ENCODE measurements at places on chromosomes 12 and 14.

- peak; percentile 91 for DNase-seq
Measured at GRCh38 chr12:115227137-115227615, 543.2 kb upstream of the TBX3 start.

- DNase-seq, result no peak
Measured at GRCh38 chr12:129184127-129184928, 331.1 kb downstream of the GLT1D1 start.

DNA sequence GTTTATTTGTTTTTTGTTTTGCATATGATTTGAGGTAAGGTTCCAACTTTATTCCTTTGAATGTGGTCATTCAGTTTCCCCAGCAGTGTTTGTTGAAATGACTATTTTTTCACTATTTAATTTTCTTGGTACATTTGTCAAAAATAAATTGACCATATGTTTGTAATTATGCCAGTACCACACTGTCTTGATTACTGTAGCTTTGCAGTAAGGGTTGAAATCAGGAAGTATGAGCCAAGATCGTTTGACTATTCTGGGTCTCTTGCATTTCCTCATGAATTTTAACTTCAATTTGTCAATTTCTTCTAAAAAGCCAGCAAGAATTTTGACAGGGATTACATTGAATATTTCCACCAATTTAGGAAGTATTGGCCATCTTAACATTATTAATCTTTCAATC is 199.3 kb upstream of the PPFIA2 start:
- DNase-seq, result no peak

- no peak for DNase-seq
Measured at GRCh38 chr14:94555991-94556390, 5.3 kb upstream of the SERPINA4 start.

GRCh38 chr12:12915656-12916055 is 24.3 kb downstream of the GPRC5A start:
- DNase-seq, result no peak

GRCh38 chr14:90132821-90133570 is 71.2 kb downstream of the KCNK13 start:
- no peak for DNase-seq

DNA sequence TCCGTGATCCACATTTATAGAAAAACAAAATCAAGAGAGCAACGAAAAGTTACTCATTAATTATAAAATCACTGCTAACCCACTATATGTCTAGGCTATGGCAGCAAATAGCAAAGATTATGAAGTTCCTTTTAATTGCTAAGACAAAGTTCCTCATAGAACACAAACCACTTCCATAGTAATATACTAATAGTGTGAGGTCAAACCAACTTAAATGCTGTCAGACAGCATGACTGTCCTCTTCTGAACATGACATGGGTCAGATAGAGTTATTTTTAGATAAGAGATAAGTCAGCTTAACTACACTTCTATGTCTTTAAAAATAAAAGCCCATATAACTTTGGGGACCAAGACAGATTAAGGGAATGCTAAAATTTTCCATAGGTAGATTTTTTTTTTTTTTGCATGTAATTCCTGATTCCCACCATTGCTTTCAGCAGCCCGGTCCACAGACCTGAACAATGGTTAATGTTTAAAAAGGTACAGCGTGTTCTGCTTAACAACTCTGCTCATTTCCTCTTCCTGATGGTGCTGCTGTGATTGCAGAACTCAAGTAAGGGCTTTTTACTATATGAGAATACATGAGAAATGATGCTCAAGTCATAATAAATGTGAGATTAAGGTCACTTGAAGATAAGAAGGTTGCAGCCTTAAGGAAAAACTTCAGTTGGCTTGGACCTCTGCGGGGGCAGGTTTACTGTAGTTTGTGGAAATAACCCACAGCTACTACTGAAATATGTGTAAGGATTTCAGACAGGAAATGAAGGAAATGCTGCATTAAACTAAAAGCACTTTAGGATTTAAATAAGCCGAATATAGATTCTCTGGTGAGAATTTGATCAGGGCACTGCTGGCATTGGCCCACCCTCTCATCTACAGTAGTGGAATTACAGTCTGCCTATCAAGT is 37.7 kb upstream of the DUSP6 start:
- peak; percentile 8 for DNase-seq

DNA sequence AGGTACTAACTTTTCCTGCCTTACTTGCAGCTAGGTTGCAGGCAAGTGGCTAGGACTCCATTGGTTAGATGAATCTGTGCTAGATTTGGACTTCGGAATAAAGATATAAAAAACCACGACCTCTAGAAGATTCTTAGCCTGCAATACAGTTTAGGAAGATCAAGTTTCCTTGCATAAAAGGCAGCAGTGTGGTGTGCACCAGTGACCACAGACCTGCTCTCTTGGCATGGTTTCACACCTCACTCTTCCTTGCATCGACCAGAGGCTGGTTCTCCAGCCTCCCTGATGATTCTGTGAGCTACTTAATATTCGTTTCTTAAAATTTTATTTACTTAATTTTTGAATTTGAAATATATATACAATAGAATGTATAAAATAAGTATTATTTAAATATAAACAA is 9.8 kb downstream of the KLHDC1 start:
- DNase-seq, result no peak

DNA sequence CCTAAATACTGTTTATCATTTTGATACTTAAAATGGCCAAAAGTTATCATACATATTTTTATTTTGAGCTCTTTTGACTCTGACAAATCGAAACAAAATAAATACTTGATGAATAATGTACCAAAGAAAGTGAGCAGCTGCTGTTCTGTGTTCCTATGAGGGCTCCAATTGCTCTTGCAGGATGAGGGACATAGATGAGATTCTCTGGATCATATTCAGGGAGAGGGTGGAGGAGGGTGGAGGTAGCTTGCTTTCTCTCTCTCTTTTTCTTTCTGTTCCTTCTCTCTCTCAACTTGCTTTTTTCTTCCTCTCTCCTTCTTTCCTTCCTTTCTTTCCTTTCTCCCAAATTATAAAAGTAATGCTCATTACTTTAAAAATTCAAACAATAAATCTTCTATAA is 8.9 kb upstream of the MYH7 start:
- no peak for DNase-seq

- no peak for DNase-seq
Measured at GRCh38 chr12:56994231-56994746, 12.1 kb downstream of the ZBTB39 start.

DNA sequence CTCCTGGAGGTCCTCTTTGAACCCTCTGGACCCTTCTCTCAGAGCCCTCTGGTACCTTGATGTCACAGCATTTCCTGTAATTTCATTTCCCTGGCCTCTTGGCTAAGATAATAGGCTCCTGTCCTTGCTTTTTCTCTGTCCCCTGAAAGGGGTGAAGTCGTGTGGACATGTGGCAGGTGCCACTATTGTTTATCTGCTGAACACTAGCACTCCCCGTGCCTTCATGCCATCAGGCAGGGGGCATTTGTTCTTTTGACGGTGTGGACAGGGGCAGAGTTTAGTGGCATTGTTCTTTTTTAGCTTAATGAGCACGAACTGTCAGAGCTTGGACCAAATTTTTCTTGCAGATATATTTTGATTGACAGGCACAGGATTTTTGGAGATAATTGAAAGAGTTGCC is 166.0 kb downstream of the RGS6 start:
- DNase-seq, result no peak

DNA sequence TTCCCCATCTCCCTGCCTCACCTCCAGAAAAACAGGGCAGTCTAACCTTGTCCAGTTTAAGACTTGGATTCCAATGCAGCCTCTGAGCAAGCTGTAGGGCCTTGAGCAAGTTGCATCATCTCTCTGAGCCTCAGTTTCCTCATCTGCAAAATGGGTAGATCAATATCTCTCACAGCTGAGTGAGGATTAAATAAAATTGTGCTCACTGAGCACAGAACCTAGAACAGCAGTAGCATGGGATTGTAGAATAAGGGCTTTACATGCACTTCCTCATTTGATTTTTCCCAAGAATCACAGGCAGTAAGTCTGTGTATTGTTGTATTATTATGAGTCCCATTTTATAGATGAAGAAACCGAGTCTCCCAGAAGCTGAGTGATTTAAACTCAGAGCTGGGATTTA is 2.0 kb downstream of the DTX1 start:
- DNase-seq, result no peak

DNA sequence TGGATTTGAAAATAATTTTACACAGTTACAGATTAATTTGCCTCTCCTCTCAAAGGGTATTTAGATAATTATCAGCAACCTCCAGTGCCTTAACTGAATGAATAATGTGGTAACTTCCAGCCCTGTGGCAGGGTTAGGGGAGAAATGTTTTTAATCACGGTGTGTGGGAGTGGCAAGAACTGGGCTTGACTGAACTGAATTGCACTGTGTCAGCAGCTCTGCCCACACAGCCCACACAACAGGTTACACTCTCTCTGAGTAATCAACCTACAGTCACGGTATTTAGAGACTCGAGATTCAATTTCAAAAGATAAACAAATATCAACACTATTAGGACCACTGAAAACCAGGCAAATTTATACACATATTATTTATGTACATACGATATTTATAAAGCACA is 198.5 kb downstream of the KCNC2 start:
- no peak for DNase-seq

- DNase-seq, result no peak
Measured at GRCh38 chr12:119447126-119447525, 112.6 kb downstream of the CCDC60 start.

GRCh38 chr12:13805041-13805440 is 176.4 kb downstream of the GRIN2B start:
- DNase-seq, result no peak

DNA sequence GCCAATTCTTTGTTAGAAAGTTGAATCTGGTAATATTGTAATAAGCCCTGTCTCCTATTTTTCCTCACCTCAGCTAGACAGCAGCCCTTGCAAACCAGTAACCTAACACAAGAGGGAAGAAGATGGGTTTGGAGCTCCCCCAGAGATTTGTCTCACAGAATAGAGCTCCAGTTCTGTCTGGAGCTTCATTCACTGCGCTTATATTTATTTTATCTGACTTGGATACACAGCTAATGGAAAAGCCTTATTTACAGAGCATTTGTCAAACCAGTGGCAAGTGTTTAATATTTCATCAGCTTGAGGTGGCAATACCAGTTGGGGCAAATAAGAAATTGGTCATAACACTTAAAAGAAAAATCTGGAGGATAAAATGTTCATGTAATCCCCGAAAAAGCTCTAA is 1094.0 kb downstream of the FSCB start:
- no peak for DNase-seq

DNA sequence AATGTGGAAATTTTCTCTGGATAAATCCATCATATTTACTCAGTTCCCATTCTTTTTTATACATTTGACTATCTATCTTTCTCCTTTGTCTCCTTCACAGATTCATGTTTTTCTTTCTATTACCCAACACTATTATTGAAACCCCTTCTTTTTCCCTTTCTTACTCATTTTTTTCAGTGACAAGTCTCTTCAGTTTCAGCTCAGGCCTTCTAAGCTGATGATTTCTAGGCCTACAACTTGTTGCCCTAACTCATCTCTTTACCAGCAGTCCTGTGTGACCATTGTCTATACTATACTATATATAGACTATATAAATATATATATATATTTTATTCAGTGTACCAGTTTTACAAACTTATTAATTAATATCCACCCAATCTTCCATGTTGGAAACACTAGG is 31.8 kb downstream of the SLC16A7 start:
- DNase-seq, result no peak

DNA sequence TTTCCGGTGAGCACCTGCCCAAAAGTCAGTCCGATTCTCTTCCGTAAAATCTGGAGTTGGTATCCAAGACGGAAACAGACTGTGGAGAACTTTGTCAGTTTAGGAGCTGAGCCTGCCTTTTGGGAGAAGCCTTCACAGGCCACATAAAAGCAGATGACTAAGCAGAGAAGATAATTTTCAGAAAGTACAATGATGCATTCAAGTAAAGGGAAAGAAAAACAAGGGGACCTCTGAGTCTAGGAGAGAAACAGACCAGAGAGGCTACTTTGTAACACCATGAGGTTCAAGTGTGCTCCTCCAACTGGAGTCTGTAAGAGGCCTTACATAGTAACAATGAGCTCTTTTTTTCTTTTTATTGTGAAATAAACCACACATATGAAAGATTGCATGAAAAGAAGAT is 21.1 kb downstream of the TMED8 start:
- DNase-seq, result no peak

- no peak for DNase-seq
Measured at GRCh38 chr12:49901026-49901425, 2.7 kb downstream of the FAIM2 start.

DNA sequence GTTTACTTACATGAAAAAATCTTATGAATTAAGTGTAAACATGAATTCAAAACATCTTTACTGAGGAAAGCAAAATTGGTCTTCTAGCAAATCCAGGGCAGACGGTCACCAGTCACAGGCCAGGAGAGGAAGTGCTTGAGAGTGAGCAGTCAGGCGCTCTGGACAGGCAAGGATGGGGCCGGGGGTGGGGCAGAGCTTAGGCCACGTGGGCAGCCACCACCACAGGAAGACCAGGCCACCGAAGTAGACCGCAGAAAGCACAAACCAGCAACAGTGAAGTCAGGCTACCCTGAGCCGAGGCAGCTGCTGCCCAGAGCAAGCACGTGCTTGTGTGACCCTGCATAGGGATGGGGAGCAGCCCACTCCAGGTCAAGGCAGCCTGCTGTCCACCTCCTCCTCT is 33.5 kb downstream of the SLC6A12 start:
- no peak for DNase-seq

DNA sequence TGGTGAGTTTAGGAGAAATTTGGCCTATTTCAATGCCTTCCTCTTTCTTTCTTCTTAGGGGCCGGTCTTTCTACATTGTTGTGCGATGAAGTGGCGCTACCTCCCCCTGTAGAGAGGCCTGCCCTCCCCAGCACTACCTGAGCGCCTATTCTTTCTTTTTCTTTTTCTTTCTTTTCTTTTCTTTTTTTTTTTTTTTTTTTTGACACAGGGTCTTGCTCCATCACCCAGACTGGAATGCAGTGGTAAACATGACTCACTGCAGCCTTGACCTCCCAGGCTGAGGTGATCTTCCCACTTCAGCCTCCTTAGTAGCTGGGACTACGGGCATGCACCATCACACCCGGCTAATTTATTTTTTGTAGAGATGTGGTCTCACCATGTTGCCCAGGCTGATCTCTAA is 136.1 kb upstream of the MAX start:
- peak; percentile 93 for DNase-seq

GRCh38 chr12:45012749-45013148 is 38.1 kb downstream of the DBX2 start:
- no peak for DNase-seq

DNA sequence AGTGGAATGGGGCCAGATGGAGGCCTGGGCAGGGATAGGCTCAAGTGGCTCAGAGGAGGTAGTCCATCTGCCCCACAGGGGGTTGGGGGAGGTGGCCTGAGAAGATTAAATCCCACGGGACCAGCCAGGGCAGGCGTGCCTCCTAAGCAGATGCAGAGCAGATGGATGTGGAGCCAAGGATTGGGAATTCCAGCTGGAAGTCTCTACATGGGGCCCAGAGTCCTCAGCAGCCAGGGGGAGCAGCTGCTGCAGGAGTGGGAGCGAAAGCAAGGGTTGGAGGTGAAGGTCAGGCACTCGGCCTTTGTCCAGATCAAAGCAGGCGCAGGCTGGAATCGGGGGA is 42.4 kb upstream of the VRK1 start:
- DNase-seq, result no peak

GRCh38 chr14:43132441-43132840 is 1374.6 kb downstream of the FSCB start:
- DNase-seq, result no peak
